ENCODE measurements at places on chromosomes 6 and 20.

DNA sequence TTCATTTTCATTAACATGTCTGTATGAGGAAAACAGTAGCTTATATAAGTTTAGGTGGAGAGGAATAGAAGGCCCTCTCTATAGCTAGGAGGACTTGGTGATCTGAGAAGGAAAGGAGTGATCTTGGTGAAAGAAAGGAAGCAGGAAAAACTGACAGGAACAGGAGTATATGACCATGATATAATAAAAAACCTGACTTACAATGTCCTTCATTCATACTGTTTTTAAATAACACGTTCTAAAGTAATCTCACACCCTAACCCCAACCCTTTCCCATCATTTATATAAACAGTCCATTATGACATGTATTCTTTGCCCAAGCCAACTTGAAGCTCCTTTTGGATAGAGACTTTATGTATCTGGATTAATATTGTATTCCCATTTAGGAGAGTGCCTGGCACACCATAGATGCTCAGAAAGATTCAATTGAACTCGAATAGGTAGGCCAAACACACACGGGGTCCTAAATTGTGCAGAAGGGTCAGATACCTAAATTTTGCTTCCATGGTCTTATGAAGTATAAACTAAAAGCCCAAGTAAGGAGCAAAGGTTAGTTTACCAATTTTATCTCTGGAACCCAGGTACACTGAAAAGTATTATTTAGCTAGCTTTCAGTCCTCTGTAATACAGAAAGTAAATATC, 75.9 kb downstream of the OR2B2 start:
- no peak for DNase-seq

GRCh38 chr20:16714751-16715150, 15.1 kb upstream of the SNRPB2 start:
- DNase-seq: no peak

- no peak for DNase-seq
Observed at GRCh38 chr6:139423971-139424667, 49.7 kb upstream of the CITED2 start.

- DNase-seq: no peak
Observed at GRCh38 chr20:33160681-33161080, 7.3 kb upstream of the BPIFA2 start.

DNA sequence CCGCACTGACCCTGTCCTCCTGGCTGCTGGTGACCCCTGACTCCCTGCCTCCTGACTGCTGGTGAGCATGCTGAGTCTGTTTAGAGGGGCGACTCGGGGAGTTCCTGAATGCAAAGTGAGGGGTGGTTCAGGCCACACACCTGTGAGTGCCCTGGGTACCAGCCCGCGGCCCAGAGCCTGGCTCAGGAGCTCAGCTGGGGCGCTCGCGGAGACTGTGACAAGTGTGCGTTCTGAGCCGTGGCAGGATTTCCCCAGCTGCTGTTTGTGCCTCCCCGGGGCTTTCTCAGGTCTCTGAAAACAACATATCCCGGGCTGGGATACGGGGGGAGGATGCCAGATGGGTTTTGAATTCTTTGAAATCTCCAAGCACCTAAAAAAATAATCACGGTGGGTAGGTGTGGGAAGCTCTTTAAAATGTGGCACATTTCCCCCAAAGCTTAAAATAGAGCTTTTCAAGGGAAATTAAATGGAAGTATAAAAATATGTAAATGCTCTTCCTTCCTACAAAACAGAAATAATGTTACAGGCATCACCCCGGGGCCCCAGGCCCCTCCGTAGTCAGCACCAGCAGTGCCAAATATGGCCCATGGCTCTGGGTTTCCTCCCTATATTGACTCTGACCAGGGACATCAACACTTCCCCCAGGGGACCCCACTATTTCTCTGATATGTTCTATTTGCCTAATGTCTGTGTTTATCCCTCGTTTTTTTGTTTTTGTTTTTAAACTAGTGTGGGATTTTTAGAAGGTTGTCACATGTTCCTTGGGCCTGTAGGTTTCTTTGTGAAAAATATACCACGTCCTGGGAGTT, 49.9 kb upstream of the TAGAP start:
- no peak for DNase-seq

DNA sequence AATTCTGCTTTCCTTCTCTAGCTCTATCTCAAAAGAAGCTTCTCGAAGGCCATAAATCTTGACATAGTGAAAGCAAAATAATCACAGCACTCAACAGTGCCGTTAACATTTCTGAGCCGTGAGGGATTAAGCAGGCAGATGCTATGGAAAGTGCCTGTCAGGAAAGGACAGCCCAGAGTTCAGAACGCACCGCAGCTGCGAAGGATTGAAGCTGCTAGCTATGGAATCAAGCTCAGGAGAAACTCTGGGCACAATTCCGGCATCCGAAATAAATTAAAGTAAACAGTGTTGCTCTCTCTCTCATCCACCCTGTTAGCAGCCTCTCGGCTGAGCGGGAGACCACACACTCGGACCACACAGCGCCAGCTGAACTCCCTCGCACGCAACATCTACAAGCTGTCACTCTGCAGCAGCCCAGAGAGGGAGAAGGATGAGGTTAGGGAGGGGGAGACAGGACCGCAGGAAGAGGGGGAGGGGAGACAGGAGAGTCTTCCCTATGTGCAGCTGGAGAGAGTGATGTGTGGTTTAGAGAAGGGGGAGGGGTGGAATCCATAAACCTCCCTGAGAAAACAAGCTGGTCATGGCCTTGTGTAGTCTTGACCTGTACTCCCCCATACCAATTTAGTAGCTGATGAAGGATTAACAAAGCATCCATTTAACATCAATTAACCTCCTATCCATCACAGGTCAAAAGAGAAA, 9.0 kb downstream of the EXOC2 start:
- DNase-seq: no peak

DNA sequence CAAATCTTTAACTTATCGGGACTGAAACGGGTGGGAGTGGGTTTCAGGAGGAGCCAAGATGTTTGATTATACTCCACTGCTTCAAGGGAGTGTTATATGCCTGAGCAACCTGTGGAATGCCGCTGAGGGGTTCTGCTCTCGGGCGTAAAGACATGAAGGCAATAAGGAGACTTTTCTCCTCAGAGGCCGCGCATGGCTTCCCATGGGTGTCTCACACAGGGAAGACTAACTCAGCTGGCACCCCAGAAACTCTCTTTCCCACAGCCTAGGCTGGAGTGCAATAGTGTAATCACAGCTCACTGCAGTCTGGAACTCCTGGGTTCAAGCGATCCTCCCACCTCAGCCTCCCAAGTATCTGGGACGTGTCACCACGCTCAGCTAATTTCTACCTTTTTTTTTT, 5.1 kb upstream of the C20orf141 start:
- DNase-seq: no peak

- no peak for DNase-seq
Observed at GRCh38 chr6:144870782-144871181, 585.6 kb downstream of the UTRN start.

DNA sequence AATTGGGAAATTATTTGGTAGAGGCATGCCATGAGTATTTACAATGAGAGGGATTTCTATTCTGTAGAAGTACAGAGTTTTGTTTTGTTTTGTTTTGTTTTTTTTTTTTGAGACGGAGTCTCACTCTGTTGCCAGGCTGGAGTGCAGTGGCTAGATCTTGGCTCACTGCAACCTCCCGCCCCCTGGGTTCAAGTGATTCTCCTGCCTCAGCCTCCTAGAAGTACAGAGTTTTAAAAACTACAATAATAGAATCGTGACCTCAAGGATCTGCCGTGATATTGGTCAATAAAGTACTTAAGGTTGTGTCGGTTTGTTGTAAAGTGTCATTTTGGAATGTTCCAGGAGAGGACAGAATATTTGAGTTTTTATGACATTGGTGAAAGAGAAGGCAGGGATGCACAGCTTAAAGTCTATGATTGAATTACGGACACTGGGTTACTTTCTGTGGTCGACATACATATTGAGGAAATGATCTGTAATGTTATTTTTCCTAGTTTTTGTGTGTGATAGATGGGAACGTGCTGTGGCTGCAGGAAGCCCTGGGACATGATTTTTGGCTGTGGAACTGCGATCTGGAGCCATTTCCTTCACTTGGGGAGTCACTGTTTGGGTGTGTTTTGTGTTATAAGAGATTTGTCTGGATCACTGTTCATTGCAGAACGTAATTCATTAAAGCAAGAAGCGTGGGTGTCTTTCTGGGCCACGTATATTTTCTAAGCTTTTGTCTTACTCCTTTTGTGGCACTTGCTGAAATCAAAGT, 59.6 kb downstream of the TIAM2 start:
- no peak for DNase-seq

- DNase-seq: no peak
Observed at GRCh38 chr20:7859356-7859802, 80.9 kb downstream of the HAO1 start.

DNA sequence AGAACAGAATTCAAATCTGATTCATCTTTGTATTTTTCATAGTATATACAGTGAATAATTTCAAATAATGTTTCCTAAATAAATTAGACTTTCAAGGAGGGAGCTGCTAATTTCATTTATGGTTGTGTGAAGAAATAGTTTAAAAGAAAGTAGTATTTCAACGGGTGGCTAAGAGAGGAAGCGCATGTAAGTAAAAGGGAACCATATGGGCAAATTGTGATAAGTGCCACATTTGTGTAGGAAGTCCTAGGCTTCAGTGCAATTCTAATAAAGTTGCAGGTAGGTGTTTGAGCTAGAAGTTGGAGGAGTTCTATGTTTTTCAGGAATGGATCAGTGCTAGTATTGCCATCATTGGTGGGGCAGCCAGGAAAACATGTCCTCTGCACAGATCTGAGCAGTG, 178.8 kb upstream of the PRDM1 start:
- DNase-seq: no peak

- DNase-seq: no peak
Observed at GRCh38 chr6:152110886-152111820, 303.7 kb downstream of the ESR1 start.

GRCh38 chr6:152277826-152278329, 359.3 kb downstream of the SYNE1 start:
- DNase-seq: no peak

GRCh38 chr20:22577515-22578220, 6.7 kb downstream of the FOXA2 start:
- DNase-seq: no peak

- no peak for DNase-seq
Observed at GRCh38 chr20:36441027-36441414, 100.3 kb upstream of the MYL9 start.

- peak; percentile 86 for DNase-seq
Observed at GRCh38 chr6:42045538-42046460, 4.5 kb upstream of the TAF8 start.

GRCh38 chr6:158048589-158048988, 66.9 kb downstream of the SYNJ2 start:
- no peak for DNase-seq
